Lower lobe of right lung (tissue), 2 donors: ENCODE measurements at places on chromosomes 3 and 15.

DNA sequence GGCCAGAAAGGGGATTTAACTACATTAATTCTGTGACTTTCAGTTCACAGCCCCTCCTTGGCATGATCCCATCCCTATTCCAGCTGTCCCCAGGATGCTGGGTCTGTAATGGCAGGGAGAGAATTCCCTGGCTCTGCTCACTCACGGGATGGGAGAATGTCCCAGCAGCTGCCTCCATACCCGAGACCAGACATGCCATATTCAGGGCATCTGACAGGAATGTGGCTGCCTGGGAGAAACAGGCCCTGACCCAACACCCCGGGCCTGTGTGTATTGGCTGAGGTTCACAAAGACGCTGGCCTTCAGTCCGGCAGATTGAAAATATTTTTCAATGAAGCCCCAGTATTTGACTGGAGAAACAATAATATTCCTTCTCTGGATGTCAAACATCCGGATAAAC lies 83.6 kb upstream of the SMAD3 start:
- no peak for DNase-seq

DNA sequence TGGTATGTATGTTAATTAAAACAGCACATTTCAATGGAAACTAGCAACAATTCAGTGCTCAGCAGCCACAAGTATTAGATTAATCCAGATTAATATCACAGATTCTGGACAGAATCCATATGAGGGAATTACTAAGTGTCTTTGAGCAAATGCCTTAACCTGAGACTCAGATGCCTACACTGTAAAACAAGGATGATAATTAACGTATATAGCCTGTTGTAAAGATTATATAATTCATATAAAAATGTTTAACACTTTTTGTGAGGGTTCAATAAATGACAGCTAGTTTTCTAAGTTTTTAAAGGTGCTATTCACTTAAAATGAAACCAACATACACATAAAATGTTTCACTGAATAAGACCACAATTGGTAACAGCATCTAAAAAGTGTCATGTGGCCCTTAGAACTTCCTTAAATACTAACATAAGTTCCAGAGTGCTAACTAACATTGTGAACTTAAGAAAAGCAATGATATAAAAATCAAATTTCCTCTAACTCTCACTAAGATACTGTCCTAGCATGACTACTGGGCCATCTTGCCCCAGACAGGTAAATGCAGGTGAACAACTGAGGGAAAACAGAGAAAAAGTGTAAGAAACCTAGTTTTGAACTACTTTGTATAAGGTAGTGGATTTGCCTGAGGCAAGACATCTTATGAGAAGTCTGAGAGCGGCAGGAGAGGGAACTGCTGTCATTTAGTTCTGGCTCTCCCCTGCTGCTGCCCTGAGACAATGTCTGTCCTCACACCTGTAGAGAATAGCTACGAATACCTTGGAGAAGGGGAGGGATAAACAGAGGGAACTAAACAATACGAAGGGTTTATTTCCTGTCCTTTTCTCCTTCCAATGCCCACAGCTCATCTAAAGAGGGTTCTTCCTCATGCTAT lies 151.3 kb downstream of the ADAM10 start:
- no peak for DNase-seq

GRCh38 chr3:169970847-169971246 lies 4.2 kb downstream of the SEC62 start:
- no peak for DNase-seq

DNA sequence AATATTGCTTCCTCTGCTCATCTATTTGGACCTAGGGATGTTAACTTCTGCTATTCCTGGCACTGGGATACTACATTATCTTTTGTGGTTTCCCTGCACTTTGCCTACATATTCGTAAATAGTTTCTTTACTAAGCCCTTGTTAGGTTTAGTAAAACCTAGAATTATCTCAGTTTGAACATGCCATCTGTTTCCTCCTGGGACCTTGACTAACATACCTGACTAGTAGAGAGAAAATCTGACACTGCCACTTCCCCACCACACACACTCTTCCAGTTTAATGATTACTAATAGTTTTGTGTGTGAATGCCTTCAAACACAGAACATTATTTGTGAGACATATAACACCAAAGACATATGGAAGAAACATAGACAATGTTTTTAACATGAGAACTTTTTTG lies 28.2 kb upstream of the SOX2 start:
- DNase-seq, result no peak

DNA sequence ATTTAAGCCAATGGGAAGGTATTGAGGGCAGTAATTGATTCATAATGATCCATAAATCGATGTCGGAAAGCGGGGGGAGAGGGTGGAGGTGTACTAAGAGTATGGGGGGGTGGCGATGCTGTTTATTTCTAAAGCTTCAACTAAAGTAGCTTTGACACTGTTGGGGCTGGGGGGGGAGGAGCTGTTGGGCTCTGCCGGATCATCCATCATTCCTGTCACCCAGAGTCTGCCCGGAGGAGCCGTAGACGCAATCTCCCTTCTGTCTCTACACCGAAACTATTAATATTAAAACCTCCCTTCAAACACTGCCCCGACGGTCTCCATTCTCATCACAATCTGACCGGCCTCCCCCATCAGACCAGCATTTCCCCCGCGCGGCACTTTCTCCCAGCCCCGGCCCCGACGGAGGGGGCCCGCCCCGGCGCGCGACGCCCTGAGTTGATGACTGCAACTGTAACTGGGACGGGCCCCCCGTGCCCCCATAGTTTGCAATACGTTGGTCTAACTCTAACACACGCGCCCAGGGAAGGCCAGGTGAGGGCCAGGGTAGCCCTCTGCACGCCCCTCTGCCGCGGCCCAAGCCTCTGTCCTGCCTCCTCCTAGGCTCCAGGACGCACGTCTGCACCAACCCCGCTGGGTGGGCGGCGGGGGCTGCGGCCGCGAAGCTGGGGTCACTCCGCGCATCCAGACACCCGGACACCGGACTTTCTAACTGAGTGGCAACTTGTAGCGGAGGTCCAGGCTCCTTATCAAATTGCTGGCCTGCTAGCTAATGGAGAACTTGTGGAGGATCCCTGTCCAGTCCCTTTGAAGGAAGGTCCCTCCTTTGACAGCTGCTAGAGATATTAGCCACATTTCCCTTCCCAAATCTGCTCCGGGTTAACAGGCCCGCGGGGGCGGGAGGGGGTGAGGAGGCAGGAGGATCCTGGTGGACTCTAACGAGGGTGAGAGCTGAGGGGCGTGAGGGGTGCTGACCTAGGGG lies 212.0 kb downstream of the MEIS2 start:
- DNase-seq, result no peak

DNA sequence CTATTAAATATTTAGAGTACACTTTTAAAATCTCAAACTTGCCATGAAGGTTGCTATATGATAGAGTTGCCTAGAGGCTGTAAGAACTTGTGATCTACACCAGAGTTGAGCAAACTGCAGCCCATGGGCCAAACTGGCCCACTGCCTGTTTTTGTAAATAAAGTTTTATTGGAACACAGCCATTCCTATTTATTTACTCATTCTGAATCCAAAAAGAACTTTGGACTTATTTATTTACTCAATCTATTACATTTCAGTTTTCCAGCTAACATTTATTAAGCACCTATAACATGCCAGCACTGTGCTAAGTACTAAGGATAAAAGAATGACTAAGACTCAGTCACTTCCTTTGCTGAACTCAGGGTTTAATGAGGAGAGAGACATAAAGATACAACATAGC lies 403.6 kb downstream of the ERC2 start:
- no peak for DNase-seq

DNA sequence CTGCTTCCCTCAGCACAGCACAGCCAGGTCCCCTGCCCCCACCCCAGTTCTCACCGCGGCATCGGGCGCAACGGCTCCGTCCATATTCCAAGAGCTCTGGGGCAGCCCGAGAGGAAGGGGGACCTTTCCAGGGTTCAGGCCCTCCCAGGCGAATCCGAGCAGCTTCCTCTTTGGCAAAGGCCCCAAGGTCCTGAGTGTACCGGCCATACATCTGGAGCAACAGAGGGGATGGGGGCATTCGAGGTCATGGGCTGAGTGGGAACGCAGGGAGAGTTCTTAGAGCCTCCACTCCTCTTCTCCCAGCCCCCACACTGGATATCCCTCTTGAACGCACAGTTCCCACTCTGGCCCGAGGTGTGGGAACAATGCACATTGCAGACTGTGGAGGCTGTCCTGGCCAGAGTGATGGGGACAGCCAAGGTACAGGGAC lies 2.5 kb downstream of the CLCN2 start:
- DNase-seq, result no peak

DNA sequence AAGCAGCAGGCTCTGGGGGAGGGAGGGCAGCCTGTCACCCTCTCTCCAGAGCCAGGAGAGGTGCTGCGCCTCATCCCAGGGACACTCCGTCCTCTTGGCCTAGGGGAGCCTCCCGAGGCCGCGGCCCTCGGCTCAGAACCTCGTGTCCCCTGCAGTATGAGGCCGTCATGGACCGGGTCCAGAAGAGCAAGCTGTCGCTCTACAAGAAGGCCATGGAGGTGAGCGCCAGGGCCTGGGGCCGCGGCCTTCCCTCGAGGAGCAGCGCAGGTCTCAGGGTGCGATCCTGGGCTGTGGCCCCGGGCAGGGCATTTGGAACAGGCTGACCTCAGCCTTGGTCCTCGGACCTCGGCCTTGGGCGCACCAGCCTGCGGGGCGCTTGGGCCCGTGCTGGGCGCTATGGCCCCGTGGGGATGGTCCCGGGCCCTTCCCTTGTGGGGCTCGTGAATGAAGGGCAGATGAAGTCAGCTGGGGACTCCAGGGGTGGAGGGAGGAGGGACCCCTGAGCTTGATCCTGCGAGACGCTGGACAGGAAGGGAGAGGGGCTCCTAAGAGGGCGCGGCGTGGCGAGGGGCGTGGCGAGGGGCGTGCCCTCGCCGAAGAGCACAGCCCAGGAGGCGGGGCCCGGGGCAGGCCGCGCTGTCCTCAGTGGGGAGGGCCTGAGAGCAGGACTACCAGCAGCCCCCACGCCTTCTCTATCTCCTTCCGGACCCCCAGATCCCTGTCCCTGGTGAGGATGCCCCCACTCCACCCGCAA lies 32.9 kb downstream of the PSTPIP1 start:
- DNase-seq, result peak; percentile 48

DNA sequence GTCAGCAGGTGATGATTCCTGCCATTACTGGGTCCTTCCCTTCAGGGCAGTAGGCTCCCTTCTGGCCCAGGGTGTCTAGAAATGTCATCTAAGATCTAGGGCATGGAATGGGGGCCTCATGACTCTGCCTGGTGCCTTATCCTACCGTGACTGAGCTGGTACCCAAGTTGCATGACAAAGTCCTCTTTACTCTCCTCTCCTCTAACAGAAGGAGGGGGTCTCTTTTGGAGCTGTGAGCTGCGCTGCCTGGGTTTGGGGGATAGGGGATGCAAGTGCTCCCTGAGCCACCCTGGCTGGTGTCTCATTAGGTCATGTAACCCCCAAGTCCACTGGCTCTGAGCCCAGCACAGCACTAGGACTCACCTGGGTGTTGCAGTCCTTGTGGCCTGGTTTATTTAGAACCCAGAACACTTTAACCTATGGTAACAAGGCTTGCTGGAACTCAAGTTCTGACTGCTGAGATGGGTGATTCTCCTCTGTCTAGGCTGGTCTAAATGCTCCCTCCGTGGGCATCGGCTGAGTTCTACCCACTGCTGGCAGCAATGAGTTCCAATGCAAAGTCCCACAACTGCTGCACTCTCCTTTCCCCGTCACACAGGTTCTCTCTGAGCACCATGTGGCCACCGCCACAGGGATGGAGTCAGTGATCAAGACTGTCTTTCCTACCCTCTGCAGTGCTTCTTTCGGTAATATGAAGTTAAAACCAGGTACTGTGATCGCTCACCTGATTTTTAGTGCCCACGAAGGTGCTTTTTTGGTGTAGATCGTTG lies 34.0 kb downstream of the XXYLT1 start:
- DNase-seq, result peak; percentile 34

- no peak for DNase-seq
Observed at GRCh38 chr3:19248143-19248542, 99.8 kb downstream of the KCNH8 start.

DNA sequence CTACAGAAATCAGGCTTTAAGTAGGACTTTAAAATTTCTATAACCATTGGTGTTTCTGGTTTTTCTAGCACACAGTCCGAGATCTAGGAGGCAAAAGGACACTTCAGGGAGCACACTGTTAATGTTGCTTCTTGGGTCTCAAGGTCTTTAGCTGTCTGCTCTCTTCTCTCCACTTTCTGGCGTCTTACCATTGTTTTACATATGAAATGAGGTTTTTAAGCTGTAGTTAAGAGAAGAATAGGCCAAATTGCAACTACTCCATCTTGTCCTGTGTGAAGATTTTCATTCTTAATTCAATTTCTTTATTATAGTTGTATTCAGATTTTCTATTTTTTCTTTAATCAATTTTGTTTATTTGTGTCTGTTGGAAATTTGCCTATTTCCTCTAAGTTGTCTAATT lies 151.4 kb downstream of the WNT7A start:
- no peak for DNase-seq

- DNase-seq, result no peak
Observed at GRCh38 chr3:103134023-103134724, 699.4 kb downstream of the ZPLD1 start.

DNA sequence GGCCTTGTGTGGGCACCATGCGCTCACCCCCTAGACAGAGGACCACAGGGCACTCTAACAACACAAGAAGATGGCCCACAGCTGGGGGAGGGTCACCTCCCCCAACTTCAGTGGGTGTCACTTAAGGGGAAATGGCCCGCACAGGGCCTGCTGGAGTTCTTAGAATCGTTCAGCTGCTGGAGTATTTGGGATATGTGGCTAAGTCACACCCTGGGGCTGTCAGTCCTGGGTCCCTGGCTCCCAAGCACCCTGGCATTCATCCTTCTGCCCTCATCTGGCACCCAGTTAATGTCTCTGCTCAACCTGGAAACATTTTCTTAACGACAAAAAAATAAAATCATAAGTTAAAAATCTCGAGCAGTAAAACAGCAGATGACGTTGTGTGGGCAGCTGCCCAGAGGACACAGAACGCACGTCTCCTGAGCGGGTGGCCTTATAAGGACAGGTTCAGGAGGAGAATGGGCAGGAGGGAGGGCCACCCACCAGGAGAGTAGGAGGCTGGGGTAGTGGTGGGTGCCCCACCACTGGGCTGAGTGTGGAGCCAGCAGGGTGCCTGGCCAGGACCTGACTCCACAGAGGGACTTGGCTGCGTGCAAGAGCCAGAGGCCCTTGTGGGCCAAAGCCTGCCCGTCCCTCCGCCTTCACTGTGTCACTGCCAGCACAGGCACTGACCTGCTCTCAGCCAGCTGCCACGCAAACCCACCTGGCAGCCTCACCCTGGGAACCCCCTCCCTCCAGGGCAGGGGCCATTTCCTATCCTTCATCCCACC lies 11.5 kb downstream of the KBTBD13 start:
- peak; percentile 65 for DNase-seq

GRCh38 chr15:61916104-61916503 lies 144.1 kb downstream of the VPS13C start:
- no peak for DNase-seq

- no peak for DNase-seq
Observed at GRCh38 chr3:27034255-27034654, 334.9 kb downstream of the NEK10 start.

GRCh38 chr15:60379525-60380274 lies 18.1 kb downstream of the ANXA2 start:
- no peak for DNase-seq

DNA sequence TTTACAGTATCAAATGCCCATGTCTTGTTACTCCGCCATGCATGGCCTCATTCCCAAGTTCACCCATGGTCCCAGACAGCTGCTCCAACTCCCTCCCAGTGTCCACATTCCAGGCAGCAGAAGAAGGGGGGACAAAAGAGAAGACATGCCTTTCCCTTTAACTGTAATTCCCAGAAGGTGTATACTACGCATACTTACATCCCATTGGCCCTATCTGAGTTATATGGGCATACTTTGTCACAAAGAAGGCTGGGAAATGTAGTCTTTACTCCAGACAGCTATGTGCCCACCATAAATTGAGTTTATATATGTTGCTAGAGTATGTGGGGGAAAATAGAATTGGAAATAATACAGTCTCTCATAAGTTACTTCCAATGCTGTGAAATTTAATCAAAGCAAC lies 70.5 kb downstream of the ERC2 start:
- no peak for DNase-seq
